ENCODE measurements at places on chromosomes 11 and 22.

- DNase-seq, result no peak
Observed at GRCh38 chr11:10114593-10115404, 179.2 kb downstream of the SBF2 start.

DNA sequence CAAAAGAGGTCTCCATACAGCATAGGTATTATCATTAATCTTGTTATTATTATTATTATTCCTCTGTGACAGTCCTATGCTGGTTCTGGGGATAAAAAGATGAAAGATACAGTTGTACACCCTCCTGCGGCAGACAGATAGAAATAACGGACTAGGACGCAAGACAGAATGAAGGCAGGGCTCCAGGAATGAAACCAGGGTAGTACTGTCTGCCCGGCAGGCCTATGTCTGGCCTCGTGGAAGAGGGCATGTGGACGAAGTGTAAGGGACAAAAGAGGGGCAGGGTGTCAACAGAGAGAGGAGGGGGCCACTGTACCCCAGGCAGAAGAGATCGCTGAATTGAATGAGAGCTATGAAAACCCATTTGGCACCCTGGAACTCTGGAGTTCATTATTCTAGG lies 25.2 kb downstream of the DSCAML1 start:
- no peak for DNase-seq

DNA sequence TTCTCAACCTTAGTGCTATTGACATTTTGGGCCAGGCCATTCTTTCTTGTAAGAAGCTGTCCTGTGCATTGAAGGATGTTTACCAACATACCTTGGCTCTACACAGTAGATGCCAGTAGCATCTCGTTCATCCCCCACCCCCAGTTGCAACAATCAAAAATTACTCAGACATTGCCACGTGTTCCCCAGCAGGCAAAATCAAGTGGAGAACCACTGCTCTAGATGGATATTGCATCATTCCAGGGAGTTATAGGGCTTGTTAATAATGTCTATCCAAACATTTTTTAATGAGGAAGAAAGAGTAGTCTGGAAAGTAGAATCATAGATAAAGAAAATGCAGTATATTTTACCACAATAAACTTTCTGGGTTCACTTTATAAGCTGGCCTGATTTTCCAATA lies 64.1 kb downstream of the PRMT3 start:
- DNase-seq, result no peak

GRCh38 chr22:26527574-26528465 lies 15.5 kb upstream of the TFIP11 start:
- no peak for DNase-seq

DNA sequence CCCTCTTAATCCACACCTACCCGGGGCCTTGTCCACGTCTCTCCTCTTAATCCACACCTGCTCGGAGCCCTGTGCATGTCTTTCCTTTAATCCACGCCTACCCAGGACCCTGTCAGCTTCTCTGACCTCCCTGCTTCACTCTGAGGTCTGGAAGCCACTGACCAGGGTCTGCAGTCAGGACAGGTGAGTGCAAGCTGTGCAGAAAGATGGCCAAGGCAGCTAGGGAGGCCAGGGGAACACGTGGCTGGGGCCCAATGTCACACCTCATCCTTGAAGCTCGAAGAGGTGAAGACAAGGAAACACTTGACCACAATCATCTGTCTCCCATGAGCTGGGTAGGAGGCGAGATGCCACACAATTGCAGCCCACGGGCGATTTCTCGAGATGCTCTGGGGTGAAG lies 1516.9 kb downstream of the BRD1 start:
- DNase-seq, result no peak

GRCh38 chr11:134293119-134294113 lies 17.2 kb downstream of the GLB1L3 start:
- DNase-seq, result no peak

DNA sequence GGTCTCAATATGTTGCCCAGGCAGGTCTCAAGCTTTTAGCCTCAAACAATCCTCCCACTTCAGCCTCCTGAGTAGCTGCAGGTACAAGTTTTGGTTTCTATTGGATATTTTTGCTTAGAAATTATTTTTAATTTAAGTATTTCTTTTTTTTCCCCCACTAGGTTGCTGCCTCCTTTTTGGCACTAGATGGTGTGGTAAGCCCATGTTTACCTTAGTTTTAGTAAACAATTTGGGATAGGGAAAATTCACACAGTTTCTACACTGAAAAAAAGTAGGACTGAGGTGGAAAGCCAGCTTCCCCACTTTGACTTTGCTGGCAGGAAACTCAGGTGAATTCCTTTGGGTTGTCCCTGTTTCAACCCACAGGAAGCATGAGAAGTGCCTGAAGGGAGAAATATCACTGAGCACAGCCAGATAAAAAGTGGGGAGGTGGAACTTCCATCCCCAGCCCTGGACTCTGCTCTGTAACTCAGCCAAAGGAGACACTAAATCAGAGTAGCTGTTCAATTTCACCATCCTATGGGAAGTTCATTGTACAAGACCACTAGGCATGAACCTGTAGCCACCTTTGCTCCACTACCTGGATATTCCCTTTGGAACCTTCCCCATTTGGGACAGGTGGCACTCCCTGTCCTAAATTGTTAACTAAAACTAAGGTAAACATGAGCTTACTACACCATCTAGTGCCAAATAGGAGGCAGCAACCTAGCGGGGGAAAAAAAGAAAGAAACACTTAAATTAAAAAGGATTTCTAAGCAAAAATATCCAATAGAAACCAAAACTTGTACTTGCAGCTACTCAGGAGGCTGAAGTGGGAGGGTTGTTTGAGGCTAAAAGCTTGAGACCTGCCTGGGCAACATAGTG lies 154.4 kb upstream of the FAT3 start:
- DNase-seq, result no peak

- no peak for DNase-seq
Observed at GRCh38 chr11:63858628-63859550, 20.0 kb downstream of the MARK2 start.

DNA sequence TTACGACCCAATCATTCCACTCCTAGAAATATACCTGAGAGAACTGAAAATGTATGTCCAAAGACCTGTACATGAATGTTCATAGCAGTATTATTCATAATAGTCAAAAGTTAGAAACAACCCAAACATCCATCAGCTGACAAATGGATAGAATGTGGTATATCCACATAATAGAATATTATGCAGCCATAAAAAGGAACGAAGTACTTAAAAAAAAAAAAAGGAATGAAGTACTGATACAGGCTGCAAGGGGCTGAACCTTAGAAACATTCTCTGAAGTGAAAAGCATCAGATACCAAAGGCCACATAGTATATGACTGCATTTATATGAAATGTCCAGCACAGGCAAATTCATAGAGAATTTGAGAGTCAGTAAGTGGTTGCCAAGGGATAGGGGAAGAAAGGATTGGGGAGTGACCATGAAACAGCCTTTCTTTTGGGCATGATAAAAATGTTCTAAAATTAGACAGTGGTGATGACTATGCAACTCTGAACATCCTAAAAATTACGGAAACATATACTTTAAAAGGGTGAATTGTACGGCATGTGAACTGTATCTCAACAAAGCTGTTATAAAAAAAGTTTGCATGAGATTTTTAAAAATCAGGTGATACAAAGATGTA lies 1.8 kb downstream of the TPST2 start:
- no peak for DNase-seq

GRCh38 chr11:110432713-110433392 lies 3.1 kb downstream of the FDX1 start:
- no peak for DNase-seq

- DNase-seq, result no peak
Observed at GRCh38 chr11:120226242-120226641, 13.7 kb upstream of the POU2F3 start.

DNA sequence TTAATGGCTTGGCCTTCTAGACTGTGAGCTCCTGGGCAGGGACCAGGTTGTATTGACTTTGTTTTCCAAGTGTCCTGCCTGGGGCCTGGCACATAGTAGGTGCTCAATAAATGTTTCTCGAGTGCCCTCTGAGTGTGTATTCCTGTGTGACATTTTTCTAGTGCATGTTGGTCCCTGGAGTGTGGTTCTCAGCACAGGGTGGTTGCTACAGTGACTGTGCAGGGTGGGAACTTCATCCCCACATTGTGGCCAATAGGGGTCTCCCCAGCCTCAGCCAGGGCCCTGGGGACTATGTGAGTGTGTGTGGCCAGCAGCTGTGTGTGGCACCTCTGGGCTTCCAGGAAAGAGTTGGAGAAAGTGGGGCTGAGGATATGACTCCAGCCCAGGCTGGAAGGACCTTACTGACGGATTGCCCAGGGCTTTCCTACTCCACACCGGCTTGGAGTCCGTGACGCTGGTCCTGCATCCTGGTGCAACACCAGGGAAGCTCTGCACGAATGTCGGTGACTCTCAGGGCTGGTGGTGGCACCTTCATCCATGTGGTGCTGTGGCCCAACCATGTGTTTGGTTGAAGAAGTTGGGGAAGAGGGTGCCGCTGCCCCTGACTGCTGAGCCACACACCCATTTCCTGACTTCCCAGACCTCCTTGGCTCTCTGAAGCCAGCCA lies 9.0 kb upstream of the MARK2 start:
- no peak for DNase-seq

DNA sequence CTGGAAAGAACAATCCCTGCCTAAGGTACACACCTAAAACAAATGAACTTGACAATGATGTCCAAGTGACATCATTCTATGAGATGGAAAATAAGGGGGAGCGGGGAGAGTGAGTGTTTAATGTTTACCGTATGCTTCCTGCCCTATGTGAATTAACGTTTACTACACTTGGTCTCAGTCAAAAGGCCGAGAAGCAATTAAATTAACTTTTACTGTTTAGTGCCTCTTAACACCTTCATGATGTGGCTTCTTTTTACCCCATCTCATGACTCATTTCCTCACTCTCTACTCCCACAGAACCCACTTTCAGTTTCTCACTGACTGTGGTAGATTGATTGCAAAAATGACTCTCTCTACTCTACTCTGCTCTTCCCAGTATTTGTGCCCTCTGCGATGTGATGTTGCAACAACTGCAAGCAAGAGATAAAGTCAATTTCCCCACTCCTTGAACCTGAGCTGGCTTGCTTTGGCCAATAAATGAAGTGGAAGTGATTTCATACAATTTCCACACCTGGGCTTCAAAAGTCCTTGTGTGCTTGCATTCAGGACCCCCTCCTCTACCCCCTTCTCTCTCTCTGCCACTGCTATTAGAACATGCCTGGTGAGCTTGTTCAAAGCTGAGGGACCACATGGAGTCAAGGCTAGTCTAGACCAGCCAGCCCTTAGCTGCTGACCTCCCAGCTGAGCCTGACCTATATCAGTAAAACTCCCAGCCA lies 11.6 kb upstream of the ALKBH3 start:
- DNase-seq, result peak; percentile 15

DNA sequence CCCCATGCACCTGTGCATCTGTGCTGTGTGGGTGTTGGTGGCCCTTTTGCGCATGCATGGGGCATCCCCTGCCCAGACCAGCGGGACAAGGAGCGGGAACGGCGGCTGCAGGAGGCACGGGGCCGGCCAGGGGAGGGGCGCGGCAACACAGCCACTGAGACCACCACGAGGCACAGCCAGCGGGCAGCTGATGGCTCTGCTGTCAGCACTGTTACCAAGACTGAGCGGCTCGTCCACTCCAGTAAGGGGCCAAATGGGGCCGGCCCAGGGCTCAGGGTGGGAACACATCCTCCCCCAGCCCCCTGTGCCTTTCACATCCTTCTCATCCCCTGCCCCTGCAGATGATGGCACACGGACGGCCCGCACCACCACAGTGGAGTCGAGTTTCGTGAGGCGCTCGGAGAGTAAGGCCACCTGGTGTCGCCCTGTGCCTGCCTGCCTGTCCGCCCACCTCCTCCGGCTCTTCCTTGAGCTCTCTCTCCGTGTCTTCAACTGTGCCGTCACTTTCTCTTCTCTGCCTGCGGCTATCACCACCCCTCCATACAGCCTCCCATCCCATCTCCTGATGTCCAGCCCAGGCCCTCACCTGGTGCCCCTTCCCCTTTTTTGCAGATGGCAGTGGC lies 10.6 kb downstream of the SELENOM start:
- no peak for DNase-seq

GRCh38 chr11:12094872-12095800 lies 15.3 kb upstream of the MICAL2 start:
- no peak for DNase-seq

- DNase-seq, result no peak
Observed at GRCh38 chr22:17612057-17612456, 16.5 kb downstream of the ATP6V1E1 start.

- no peak for DNase-seq
Observed at GRCh38 chr11:108886660-108887009, 221.8 kb downstream of the DDX10 start.

GRCh38 chr11:122634501-122634900 lies 21.0 kb upstream of the UBASH3B start:
- no peak for DNase-seq

- no peak for DNase-seq
Observed at GRCh38 chr11:108586600-108586999, 7.0 kb downstream of the EXPH5 start.

DNA sequence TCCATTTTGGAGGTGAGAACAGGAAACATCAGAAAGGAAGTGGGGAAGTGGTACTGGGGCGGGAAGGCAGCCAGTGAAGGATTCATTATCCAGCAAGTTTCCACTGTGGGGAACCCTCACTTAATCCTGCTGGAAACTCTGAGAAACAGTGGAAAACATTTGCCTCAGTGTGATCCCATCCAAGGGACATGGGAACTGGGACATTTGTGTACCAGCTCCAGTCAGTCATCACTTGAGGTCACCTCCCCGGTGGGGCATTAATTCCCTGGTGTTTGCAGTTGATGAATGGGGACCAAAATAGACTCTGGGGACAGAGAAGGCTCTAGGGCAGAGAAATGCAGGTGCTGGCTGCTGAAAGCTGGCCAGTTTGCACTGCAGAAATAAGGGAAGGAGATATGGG lies 599.9 kb downstream of the BUD13 start:
- DNase-seq, result no peak

DNA sequence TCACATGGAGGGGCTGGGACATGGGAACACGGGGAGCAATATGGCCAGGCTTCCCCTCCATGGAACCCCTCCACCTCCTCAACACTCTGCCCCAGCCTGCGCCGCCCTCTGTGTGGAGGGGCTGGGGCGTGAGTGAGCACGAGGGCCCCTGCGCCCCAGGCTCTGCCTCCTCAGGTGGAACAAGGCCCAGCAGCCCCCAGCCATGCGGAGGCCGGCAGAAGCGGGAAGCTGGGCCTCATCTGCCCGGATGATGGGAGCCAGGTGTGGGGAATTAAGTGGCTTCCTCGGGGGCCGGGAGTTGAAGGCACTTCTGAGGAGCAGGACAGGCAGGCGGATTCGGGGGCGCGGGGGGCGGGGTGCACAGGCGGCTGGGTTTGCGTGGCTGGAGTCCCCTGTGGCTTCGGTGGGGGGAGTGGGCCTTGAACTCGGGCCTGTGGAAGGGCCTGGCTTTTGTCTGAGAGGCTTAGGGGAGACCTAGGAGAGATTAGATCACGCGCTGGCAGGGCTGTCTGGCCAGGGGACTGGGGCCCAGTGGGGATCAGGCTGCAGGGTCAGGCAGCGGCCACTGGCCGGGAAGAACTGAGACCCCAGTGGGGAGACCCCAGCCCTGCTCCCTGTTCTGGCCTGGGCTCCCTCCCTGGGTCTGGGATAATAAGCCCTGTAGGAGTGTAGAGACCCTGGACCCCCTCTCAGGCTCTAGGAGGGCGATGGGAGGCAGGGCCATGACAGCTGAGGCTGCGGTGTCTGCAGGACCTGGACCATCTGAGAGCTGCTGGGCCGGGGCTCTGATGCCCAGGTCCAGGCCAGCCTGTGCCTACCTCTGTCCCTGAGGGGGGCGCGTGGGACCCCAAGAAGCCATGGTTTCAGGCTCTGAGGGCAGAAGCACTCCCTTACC lies 13.3 kb downstream of the PRR33 start:
- DNase-seq, result no peak

- DNase-seq, result no peak
Observed at GRCh38 chr11:62390237-62390636, 28.6 kb upstream of the SCGB1A1 start.

Measured in naive thymus-derived CD4-positive, alpha-beta T cell (primary cell).